ENCODE measurements at places on chromosomes 6 and 20.
A peak's percentile ranks its signal among the peaks of the same experiment; 100 is the strongest.

GRCh38 chr6:44237021-44237812 lies 9.7 kb upstream of the HSP90AB1 start:
- DNase-seq = peak; percentile 97

- no peak for DNase-seq
Measured at GRCh38 chr6:144310765-144311164, 25.6 kb downstream of the UTRN start.

DNA sequence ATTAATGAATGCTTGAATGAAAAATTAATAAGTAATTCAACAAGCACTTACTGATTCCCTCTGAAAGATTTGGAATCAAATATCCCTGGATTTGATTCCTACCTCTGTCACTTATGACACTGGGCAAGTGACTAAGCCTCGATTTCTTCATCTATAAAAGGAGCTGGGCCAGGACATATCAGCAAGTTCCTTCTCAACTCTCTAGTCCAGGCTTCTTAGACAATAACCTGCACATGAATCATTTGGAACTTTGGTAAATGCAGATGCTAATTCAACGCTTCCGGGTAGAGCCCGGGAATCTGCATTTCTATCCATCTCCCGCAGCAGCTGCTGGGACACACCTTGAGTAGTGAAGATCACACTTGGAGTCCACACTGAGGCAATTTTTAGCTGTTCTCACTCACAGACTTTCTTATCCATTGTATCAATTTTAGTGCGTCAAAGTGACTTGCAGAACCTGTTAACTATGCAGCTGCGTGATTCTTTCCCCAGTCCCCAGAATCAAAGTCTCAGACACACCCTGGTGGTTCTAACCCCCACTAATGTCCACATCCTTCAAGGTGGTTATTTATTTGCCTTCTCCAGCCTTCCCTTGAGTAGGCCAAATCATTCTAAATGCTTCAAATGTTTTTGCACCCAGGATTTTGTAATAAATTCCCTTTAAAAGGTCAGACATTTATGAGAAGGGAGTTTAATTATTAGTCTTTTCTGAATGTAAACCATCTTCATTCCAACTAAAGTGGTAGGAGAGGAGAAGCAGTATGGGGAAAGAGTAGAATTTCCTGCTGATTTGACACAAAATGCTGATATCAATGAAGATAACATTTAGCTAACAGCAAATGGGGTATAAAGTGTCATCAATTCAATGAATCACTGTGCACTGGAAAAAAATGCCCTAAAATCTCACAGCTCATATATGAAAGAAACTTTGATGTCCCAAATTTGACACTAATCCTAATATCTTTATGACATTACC lies 26.0 kb upstream of the CCND3 start:
- DNase-seq = no peak

DNA sequence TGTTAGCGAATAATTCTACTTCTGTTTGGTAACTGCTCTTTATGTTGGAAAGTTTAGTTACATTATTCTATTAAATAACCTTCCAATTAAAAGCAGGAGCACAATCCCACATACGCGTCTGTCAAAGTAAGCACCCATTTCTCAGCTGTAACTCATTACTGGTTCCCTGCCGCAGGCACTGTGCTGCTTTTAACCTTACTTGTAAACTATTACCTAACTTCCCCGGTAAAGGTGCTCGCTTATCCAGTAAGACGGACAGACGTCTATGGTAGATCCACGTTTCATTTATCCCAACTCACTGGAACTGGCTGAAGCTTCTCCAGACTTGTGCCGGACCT lies 529 bp upstream of the ENPP4 start:
- no peak for DNase-seq

DNA sequence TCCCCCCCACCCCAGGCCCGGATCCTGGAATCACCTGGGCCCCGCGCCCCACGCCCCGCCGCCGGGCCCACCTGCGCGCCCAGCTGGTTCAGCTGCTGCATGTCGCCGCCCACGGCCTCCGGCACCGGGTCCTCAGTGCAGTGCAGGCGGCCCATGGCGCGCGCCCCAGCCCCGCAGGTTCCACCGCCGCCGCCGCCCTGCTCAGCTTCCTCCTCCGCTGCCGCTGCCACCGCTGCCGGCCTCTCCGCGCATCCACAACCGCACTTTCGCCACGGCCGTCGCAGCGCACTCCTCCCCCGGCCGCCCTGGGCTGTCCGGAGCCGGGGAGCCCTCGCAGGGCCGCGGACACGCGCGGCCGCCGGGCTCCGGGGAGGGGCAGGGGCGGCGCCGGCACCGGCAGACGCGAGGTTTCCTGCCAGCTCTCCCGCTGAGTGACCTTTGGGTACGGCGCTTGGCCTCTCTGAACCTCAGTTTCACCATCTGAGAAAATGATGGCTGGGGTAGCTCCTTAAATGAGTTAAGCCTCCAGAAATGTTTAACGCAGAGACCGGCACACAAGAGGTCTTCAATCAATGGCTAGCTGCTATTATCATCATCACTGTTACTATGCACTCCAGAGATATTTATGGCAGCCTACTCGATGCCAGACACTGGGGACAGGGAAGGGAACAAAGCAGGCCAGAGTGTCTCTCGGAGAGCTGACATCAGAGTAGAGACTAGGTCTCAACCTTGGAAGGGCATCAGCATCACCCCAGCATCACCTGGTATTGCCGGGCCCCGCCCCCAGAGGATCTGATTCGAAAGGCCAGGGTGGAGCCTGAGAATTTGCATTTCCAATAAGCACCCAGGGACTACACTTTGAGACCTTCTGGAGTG lies at the start of gene COMMD7:
COMMD7 (minus strand) TSS at position 231 of the 876 bp plus-strand sequence; CDS start at position 155, 76 bp downstream.
- DNase-seq = peak; percentile 85

- no peak for DNase-seq
Measured at GRCh38 chr6:124888581-124889371, 73.5 kb upstream of the RNF217 start.

DNA sequence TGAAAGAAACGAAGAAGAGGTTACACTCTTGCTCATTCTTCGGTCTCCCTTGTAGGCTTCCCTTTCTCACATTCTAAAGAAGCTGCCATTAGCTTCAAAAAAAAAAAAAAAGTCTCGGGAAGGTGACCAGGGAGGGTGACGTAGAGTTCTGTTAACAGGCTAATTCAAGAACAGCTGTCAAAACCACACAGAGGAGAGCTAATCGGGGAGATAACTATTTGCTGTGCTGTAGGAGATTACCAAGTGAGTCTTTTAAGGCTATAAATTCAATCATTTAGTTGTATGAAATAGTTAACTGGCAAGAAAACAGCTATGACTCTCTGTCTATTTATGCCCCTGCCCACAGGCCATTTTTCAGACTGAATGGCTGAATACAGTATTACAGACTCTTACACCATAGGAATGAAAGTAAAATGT lies 256.8 kb downstream of the SYNE1 start:
- no peak for DNase-seq

GRCh38 chr6:128580224-128581110 lies 60.1 kb upstream of the PTPRK start:
- peak; percentile 43 for DNase-seq

DNA sequence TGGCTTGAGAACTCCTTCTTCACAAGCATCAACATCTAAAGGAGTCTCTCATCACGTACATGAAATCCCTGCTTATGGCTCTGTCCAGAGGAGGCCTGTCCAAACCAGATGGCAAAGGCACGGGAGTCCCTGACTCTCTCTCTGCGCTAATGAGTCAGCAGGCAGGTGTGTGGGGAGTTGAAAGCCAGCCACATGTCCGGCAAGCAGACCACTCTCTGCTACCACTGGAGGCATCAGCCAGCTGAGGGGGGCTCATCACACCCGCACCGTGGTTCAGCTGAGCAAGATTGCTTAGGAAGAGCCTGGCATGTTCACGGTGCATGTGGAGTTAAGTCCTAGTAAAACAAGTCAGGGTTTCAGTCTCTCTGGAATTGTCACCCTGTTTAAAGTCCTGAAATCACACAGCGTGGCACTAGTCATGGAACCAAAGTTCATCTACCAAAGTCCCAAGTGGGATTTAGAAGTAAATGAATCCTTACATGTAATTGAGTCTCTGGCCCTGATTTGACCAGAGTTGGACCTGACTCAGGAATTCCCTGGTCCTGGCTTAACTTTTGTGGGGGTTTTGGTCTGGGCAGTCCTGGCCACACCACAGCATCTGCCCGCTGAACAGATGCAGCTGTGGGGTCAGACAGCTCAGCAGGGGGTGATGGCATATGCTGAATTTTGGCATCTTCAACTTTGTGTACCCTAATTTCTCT lies 155.2 kb upstream of the RIN2 start:
- DNase-seq = no peak

GRCh38 chr6:24385536-24386269 lies 17.0 kb upstream of the MRS2 start:
- no peak for DNase-seq

GRCh38 chr20:53269380-53269779 lies 297.2 kb downstream of the TSHZ2 start:
- no peak for DNase-seq

- no peak for DNase-seq
Measured at GRCh38 chr6:168624948-168625347, 184.0 kb downstream of the SMOC2 start.

- no peak for DNase-seq
Measured at GRCh38 chr6:56516003-56516402, 126.7 kb downstream of the DST start.

- no peak for DNase-seq
Measured at GRCh38 chr6:126086560-126086959, 100.2 kb downstream of the TRMT11 start.

- DNase-seq = no peak
Measured at GRCh38 chr20:7879883-7880282, 60.4 kb downstream of the HAO1 start.

DNA sequence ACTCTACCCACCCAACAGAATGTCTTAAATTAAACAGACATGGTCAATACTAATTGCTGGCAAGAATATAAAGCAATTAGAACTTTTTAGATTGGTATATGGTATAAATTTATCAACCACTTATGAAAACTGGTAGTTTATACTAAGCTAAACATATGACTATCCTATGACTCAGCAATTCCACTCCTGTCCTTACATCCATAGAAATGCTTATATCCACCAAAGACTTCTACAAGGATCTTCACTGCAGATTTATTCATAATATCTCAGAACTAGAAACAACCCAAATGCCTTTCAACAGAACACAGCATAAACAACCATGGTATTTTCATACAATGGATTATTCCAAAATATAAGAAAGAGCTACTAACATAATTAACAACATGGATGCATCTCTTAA lies 4.6 kb downstream of the ZNF184 start:
- no peak for DNase-seq

GRCh38 chr6:85354761-85355618 lies 94.9 kb upstream of the NT5E start:
- DNase-seq = peak; percentile 44

DNA sequence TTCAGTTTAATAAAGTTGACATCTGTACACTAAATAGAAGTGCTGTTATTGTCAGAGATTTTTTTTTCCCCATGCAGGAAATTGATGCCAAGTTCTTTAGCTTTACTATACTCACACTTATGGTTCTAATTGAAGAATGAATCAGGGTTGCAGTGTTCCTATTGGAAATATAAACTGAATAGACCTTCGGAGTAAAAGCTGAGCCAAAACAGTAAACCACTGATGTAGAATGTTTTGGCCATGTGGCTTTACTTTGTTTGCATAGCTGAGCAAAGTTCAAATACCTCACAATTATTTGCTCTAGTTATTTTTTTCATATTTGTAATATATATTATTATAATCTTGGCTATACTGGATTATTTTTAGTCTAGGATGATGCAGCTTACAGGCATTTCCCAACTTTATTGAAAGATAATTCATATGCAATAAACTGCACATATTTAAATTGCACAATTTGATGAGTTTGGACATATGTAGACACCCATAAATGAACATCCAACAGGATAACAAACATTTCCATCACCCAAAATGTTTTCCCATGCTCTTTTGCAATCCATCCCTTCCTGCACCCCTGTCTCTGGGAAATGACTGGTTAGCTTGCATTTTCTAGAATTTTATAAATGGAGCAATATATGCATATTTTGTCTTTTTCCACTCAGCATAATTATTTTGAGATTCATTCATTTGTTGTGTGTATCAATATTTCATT lies 105.8 kb upstream of the NOX3 start:
- no peak for DNase-seq
